ENCODE measurements at places on chromosomes 7 and 10.

DNA sequence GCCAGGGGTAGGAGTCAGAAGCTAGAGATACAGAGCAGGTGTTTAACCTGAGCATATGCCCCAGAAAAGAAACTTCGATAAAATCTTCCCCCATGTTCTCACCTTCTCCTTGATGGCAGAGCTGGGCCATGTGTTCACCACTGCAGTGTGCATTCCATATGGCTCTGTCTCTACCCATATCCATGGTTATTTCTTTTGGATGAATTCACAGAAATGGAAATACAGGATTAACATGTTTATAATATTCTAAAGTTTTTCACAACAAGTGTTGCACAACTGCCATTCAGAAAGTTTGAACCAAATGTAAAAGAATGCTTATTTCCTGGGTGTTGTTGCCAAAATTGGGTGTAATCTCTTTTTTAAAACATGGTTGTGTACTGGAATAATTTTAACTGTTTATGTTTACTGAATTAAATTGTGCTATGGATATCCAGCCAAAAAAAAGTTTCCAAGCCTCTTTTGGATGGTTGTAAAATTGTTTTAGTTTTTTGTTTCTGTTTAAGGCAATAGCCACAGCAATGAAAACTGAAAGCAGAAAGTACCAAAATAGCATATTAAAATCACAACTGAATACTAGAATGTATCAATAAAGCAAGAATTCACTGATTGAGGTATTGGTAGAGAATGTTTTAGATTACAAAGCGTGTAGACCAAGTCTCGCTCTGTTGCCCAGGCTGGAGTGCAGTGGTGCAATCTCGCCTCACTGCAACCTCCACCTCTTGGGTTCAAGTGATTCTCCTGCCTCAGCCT, 19.9 kb upstream of the CCNY start:
- no peak for DNase-seq

DNA sequence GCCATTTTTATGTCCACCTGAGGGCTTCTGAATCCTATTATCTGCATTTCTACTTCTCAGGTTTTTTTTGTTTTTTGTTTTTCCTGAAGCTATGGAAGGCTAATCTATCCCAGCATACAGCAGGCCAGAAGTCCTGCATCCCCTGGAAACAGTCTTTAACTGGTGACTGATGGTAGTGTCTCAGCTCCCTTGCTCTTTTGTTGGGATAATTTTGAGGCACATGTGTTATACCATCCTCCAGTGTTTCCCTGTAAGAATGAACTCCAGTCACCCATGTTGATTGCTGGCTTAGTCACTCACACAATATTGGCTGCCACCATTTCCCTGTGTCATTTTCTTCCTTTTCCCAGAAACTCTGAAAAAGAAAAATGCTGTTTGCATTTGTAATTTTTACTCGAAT, 1094.0 kb upstream of the LRRN3 start:
- no peak for DNase-seq

DNA sequence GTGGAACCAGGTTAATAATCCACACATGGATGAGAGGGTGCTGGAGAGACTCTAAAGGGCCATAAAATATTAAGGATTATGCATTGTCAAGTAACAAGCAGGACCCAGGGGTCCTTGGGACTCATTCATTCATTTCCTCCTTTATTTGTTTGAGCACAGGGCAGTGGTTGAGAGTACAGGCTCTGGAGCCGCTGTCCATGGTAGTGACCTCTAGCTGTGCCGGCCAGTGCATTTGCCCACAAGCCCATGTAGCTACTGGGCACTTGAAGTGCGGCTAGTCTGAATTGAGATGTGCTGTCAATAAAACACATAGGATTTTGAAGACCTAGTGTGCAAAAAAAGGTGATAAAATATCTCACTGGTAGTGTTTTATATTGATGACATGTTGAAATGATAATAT, 137.6 kb downstream of the C10orf105 start:
- DNase-seq = no peak

- DNase-seq = no peak
Observed at GRCh38 chr7:151205730-151206129, 4.6 kb downstream of the H2BK1 start.

DNA sequence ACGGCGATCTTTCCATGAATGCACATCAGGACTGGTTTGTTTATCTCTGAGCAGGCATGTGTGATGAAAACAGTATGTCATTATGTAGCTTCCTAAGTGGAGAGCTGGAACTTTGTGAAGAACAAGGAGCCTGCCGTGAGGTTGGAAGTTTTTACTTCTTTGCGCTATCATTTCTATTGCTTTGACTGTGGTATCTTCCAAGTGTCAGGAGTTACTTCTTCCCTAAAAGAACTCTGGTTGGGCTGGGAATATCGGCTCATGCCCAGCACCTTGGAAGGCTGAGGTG, 167.4 kb upstream of the AHR start:
- DNase-seq = no peak

GRCh38 chr7:139720705-139721231, 57.0 kb downstream of the HIPK2 start:
- no peak for DNase-seq

DNA sequence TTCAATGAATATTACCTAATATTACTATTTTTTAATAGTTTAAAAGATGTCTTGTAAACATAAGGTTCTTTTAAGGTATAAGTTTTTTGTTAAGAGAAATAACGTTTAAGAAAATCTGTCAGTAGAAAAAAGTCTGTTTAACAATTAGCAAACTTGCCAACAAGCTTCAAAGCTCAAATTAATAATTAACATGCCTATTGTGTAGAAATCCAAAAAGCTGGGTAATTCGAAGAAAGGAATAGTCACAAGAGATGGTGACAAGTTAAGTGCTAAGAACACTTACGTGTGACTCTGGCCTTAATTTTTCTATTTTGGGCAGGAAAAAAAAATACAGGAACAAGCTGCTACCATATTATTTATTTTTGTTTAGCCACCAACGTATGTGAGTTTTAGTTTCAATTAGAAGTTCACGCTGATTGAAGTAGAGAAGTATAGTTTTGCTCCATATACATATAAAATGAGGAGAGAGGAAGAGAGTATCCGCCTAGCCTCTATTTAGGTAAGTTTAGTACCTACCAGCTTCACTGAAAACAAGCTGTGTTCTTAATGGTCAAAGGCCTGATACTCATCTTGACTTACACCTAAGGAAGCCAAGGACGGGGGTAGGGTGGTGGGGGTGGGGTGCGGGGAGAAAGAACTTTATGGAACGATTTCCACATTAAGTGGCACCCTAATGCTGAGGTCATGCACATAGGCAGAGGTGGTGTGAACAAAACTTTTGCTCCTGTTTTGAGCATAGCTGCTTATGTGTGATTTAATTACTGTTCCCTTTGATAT, 43.4 kb upstream of the AGBL3 start:
- no peak for DNase-seq

DNA sequence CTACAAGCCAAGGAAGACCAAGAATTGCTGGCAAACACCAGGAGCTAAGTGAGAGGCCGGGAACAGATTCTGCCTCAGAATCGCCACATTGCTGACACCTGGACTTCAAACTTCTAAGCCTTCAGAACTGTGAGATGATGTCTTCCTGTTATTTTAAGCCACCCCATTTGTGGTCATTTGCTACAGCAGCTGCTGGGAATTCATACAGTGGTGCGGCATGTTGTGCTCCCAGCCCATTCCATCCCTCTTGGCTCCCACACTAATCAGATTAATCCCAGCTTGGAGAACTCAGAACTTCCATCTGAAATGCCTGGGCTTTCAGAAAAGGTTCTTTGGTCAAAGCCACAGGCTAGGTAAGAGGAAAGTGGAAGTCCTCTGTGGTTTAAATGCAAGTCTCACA, 24.9 kb downstream of the TCAF1 start:
- DNase-seq = no peak

- DNase-seq = no peak
Observed at GRCh38 chr7:24685708-24686107, 71.6 kb downstream of the GSDME start.

GRCh38 chr7:151110236-151110940, 24.1 kb downstream of the AGAP3 start:
- no peak for DNase-seq

GRCh38 chr10:22652988-22653481, 61.3 kb downstream of the PIP4K2A start:
- no peak for DNase-seq

- DNase-seq = no peak
Observed at GRCh38 chr7:80945976-80946375, 27.1 kb upstream of the SEMA3C start.

DNA sequence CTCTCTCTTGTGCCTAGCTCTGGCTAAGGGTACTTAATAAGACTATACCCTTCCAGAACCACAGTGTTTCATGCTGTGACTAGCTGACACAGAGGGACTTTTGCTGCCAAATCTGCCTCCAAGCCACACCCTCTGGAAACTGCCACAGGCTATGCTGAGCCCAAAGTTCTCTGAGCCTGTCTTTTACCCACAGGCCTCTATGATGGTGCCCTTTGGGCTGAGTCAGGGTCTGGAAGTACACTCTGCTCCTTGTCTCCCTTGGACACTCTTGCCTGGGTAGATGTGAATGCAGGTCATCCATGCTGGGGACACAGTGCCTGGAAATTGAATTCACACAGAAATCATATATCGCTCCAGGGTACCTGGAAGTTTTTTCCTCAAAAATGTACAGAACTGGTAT, 22.6 kb downstream of the DYDC1 start:
- no peak for DNase-seq

- DNase-seq = no peak
Observed at GRCh38 chr10:132611026-132611910, 73.7 kb downstream of the INPP5A start.

DNA sequence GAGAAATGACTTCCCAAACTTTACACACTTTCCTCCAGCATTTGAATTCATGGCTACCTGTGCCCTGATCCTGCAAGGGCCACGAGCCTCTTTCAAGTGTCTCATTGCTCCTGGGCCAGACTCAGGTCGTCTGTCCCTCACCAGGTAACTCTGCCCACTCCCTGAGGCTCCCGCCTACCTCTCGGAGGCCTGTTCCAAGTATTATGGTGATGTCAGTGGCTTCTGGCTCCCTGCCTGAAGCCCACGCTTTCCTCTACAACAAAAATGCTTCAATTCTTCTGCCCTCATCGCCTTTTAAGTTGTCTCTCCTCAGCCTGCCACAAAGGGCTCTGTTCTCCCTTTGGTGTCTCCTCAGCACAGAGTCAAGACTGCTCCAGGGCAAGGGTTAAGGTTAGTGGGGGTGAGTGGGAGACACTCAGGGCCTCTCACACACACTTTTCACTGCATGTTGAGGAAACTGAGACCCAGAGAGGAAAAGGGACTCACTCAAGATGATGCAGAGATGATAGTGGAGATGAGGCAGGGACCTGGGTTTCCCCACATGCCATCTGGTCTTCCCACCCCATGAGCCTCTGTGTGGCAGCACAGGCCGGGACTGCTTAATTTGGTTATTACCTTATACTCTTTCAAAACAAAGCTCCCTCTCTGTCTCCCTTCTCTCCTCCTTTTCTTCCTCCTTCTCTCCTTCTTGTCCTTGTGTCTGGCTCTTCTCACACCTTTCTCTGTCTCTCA, 28.3 kb upstream of the EGR2 start:
- no peak for DNase-seq

Measured in GM04503 (cell line).